Tibial artery (tissue), 4 donors: ENCODE measurements at places on chromosomes 12 and 14.
A peak's percentile ranks its signal among the peaks of the same experiment; 100 is the strongest.

- DNase-seq = no peak
These were observed 138.1 kb upstream of the NTF3 start for GRCh38 chr12:5293773-5294172.

GRCh38 chr14:105465209-105466031 lies 9.2 kb upstream of the CRIP2 start:
- no peak for DNase-seq

- no peak for DNase-seq
These were observed 75.1 kb downstream of the ETNK1 start for GRCh38 chr12:22700106-22700505.

DNA sequence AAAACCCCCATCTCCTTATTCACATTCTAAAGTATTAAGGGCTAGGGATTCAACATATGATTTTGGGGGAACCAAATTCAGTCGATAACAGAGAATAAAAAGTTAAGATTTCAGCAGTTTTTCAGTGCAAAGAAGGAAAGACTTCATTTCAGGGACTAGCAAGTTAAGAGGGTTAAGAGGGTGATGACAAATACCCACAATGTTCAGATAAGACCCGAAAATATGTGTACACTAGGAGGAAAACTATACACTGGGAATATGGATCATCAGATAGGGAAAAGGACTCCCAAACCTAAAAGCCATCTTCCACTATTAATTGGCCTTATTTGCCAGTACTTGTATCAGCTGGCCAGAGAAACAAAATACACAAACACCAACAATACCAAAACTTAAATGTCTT lies 824.2 kb downstream of the SLC16A7 start:
- DNase-seq = no peak

GRCh38 chr12:23055004-23055403 lies 430.0 kb downstream of the ETNK1 start:
- DNase-seq = no peak

DNA sequence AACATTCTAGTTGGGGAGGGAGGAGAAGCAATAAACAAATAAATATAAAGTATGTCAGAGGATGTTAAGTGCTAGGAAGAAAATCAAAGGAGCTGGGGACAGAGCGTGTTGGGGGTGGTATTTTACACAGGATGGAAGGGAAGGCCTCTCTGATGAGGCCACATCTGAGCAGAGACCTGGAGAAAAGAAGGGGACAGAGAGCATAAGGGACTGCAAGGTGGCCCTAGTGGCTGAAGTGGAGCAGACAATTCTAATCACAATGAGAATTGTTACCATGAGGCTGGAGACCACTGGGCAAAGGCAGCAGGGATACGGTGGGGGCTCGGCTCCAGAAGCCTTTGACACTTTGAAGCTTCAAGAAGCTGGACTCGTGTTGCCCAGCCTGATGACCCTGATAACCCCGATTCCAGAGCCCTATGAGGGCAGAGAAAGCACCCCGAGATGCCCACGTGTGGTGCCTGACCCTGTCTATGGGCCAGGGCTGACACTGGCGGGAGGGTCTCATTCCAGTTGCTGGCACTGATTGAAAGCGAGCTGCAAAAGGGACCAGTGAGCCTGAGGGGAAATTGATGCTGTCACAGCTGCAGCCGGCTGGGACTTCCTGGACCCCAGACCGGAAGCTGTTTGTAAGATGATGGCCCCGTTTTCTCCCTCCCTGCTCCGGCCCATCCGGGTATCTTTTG lies 169.1 kb downstream of the RBM19 start:
- DNase-seq = no peak

- no peak for DNase-seq
These were observed 108.7 kb upstream of the CCND2 start for GRCh38 chr12:4164559-4165558.

- no peak for DNase-seq
These were observed 49.8 kb downstream of the B4GALNT3 start for GRCh38 chr12:509500-509899.

GRCh38 chr14:55904086-55904485 lies 214.1 kb upstream of the PELI2 start:
- no peak for DNase-seq

GRCh38 chr12:98149691-98150210 lies 365.6 kb upstream of the TMPO start:
- no peak for DNase-seq

DNA sequence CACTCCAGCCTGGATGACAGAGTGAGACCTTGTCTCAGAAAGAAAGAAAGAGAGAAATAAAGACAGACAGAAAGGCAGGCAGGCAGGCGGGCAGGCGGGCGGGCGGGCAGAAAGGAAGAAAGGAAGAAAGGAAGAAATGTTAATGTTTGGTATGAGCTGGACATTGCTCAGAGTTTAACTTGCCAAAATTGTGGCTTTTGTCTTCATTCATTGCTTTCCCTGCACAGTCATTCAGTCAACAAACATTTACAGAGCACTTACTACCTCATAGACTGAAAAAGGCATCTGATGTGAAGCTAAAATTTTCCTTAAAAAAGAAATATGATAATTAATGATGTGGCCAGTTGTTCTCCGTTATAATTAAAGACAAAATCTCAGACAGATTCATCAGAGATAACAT lies 247.1 kb downstream of the SPTSSA start:
- DNase-seq = no peak

DNA sequence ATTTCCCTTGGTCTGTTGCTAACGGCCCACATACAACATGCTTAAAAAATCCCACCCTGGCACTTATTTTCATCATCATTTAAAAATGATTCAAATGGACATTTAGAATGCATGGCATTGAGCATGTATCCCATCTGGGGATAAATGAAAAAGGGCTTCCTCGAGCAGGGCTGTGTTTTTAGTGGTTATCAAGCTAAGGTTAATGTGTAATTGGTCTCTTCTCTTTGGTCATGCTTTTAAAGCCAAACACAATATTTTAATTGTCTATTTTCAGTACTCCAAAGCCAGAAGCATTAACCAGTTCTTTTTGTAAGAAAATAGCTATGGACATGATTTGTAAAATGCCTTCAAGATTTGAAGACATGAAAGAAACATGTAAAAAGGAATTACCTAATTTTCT lies 1.9 kb upstream of the TRHDE start:
- no peak for DNase-seq

- no peak for DNase-seq
These were observed 73.5 kb downstream of the PPP2R5C start for GRCh38 chr14:101834800-101835547.

DNA sequence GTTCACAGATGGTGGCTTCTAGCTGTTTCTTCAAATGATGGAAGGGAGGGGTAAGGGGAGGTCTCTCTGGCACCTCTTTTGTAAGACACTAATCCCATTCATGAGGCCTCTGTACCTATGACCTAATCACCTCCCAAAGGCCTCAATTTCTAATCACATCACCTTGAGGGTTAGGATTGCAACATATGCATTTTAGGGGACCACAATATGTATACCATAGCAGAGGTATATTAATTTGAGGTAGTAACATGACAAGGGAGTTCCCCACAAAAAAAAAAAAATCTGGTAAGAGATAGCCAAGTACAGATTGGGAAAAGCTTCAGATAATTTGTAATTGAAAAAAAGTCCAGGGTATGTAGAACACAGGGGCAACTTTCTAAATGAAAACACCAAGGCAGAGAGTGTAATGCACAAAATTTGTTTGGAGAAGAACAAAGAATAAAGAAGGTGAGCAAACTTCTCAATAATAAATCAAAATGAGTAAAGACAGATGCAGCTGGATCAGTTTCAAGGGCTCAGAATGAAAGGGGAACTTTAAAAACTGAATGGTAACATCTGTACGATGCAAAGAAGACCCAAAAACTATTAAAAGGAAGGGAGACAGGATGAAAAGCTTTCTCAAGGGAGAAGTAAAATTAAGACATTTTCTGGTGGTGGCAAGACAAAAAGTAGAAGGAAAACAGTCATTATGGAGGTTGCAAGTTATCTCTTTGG lies 125.5 kb upstream of the DCN start:
- DNase-seq = no peak

GRCh38 chr14:63565448-63565847 lies 22.3 kb upstream of the PPP2R5E start:
- no peak for DNase-seq

- no peak for DNase-seq
These were observed 200.3 kb upstream of the NAV3 start for GRCh38 chr12:77630344-77630743.

- DNase-seq = no peak
These were observed 67.3 kb downstream of the GSC start for GRCh38 chr14:94702629-94703028.

- no peak for DNase-seq
These were observed 81.8 kb downstream of the SLC38A1 start for GRCh38 chr12:46187023-46187422.

DNA sequence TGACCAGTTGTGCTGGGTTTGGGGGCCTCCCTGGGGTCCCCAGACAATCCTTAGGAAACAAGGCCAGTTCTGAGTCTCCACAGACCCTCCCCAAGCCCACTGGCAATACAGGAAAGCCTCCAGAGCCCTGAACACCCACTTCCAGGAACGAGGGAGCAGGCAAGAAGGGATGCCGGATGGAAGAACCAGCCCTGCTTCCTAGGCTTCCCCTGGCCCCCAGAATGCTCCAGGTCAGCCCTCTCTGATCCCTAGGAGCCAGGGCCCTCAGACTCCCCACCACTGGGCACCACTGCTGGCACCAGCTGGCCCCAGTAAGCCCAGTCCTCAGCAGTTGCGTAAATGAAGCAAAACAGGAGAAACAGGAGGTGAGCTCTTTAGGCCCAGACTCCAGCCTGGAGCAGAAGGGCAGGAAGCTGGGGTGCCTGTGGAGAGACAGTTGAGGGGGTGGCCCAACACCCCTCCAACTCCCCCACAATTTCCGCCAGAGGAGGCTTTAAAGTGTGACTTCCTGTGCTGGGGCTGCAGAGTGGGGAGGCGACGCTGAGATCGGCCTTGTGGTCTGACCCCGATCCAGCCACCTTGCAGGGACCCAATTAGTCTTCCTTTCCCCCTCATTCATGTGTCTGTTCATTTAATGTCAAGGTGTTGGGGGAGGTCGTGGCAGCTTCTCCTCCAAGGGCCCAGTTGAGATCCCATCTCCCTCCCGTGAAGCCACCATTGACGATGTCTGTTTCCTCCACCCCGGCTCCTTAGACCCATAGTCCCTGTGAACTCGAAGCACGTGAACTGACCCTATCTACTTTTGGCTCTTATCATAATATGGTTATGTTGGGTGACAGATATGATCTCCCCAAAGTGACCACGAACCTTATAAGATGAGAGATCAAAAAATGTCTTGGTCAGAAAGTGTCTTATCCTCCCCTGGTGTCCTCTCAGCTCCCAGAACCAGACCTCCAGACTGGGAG lies 4.7 kb downstream of the TNFRSF1A start:
- no peak for DNase-seq

GRCh38 chr12:30905463-30906009 lies 21.0 kb upstream of the TSPAN11 start:
- no peak for DNase-seq

- DNase-seq = no peak
These were observed 10.4 kb downstream of the POLE2 start for GRCh38 chr14:49677643-49678042.

DNA sequence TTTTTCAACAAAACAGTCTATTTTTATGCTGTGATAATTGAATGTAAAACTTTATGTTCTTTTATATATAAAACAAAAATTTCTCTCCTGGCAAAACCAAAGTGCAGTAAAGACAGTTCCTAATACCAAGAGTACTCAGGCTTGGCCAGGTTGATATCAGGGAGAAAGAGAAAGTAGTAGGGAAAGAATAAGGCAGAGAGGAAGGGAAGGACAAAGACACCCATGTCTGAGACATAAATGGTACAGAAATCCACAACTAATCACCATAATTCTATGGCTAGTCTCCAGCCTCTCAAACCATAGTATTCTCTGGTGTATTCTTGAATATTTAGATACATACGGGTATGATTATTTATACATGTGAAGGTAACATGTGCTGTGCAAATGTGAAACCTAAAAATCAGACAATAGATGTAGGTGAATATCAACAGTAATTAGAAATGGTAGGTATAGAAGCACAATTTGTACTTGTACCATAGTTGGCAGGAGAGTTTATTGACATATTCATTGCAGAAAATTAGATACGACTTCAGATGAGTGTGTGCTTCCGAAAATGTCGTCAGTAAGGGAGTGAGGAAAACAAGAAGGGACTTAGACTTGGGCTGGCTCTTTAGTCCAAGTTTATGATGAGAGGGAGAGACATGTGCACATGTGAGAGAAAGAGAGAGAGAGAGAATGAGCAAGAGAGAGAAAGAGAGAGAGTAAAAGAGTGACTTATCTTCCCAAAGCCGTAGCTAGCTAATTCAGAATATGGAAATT lies 230.8 kb upstream of the NPAS3 start:
- no peak for DNase-seq

DNA sequence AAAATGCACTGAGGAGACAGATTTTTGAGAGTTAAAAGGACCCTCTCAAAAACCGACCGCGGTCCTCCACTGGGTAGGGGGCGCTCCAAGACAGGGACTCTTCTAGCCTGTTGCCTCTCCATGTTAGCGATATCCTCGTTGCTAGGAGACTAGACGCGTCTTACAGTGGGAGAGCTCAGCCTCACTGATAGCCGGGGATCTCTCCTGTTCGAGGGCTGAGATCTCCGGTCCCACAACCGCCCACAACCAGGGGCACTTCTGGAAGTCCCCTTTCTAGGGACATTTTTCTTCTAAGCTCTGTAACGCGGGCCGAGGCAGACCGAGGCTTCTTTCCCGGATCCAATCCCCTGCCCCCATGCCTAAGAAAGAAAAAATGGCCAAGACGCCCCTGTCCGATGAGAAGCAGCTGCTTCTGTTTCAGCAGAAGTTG lies 21.3 kb downstream of the FKBP11 start:
- peak; percentile 58 for DNase-seq
